Spleen (tissue), 13 donors: ENCODE measurements at places on chromosomes 4 and X. TPM values are rescaled to one million over a fixed set of nuclear protein-coding genes. Genes with fewer than 3 reads are reported as not detected.

TMEM144 gene
- total RNA-seq = 9.1 TPM

TEX13D gene
- not detected for total RNA-seq

PWWP3B gene
- total RNA-seq = not detected

DMRTC1 gene
- 0.23 TPM for total RNA-seq

COX7B2 gene
- not detected for total RNA-seq

SMPX gene
- not detected for total RNA-seq
